Fibroblast of the conjunctiva (primary cell): ENCODE measurements at places on chromosomes 12 and 14.

DNA sequence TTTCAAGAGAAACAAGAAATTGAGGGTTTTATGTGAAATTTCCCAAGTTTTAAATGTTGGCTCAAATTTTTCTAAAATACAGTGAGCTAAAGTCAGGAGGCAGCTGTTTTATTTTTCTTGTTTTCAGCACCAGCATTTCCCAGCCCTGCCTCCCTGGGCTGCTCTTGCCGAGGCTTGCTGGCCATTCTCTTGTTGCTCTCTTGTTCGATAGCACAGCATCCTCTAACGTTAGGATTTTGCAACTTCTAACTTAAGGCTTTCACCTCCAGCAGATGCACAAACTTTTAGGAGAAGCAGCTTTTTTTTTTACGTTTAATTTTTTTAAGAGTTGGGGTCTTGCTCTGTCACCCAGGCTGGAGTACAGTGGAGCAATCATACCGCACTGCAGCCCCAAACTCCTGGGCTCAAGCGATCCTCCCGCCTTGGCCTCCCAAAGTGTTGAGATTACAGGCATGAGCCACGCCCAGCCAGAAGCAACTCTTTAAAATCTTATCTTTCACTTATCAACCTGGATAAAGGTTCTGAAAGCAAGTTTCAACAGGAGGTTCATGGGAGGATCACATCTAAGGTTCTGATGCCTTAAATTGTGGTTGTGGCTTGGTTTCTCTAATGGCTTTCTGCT, 40.2 kb downstream of the B4GALNT3 start:
- no peak for DNase-seq

DNA sequence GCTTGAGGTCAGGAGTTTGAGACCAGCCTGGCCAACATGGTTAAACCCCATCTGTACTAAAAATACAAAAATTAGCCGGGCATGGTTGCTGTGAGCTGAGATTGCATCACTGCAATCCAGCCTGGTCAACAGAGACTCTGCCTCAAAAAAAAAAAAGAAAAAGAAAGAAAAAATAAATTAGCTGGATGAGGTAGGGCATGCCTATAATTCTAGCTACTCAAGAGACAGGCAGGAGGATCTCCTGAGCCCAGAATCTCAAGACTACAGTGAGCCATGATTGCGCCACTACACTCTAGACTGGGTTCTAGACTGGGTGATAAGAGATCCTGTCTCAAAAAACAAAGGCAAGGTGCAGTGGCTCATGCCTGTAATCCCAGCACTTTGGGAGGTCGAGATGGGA, 16.9 kb downstream of the PPP4R3A start:
- DNase-seq, result no peak

- no peak for DNase-seq
Measured at GRCh38 chr14:103206836-103207387, 83.7 kb downstream of the TNFAIP2 start.

- DNase-seq, result peak; percentile 59
Measured at GRCh38 chr12:30847259-30847658, 79.3 kb upstream of the TSPAN11 start.

- DNase-seq, result no peak
Measured at GRCh38 chr12:749751-750270, 2.6 kb upstream of the WNK1 start.

GRCh38 chr12:24222968-24223367, 273.5 kb upstream of the SOX5 start:
- DNase-seq, result peak; percentile 12

GRCh38 chr12:71333418-71333817, 106.2 kb upstream of the LGR5 start:
- DNase-seq, result no peak

- DNase-seq, result no peak
Measured at GRCh38 chr12:47206450-47207339, 126.9 kb upstream of the AMIGO2 start.

DNA sequence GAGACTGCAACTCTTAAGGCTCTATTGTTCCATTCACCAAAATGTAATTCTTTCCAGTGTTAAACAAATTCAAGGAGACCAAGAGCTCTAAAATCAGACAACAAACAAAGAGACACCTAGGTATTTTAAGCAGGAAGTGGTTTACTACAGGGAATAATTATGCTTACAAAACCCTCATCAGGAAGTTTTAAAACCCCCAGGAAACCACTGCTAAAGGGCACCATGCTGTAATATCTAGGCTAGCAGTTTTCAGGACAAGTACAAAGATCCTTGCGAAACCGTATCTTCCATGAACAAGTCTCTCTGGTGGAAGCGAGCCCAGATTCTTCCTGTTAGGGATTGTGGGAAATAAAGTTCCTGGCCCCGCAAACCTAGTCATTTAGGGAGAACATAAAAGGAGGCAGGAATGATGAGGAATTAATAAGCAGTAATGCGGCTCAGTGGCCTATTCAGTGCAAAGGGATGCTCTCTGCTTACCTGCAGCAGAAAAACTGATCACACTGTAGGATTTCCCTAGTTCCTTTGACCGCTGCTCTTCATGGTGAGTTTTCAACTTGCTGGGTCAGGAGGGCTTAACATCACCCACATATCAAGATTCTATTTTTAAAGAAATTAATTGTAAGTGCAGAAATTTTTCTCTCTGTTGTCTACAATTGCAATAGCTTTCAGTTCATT, 42.8 kb downstream of the ACSM4 start:
- no peak for DNase-seq

- no peak for DNase-seq
Measured at GRCh38 chr14:85308531-85309300, 221.2 kb upstream of the FLRT2 start.
